Small intestine (tissue), 16 donors: ENCODE measurements at places on chromosomes 6 and 20. TPM values are rescaled to one million over a fixed set of nuclear protein-coding genes. Genes with fewer than 3 reads are reported as not detected.

- no peaks in the 10 kb centered on the region for H3K36me3 ChIP-seq
- H3K27me3 ChIP-seq = no peaks in the 10 kb centered on the region
- DNase-seq = peak; percentile 56
- no peak overlapping the region for H3K27ac ChIP-seq
- no peak overlapping the region for H3K4me3 ChIP-seq
- H3K4me1 ChIP-seq = no peaks in the 10 kb centered on the region
Measured at GRCh38 chr6:37765182-37765775, 54.2 kb upstream of the ZFAND3 start.

DNA sequence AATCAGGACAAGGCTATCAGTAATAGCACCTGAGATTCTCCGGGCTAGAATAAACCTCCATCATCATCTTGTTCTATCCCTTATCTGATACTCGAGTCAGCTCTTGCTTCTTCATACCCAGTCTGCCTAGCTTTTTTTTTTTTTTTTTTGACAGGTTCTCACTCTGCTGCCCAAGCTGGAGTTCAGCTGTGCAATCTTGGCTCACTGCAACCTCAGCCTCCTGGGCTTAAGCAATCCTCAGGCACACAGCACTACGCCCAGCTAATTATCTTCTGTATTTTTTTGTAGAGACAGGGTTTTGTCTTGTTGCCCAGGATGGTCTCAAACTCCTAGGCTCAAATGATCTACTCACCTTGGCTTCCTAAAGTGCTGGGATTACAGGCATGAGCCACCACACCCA, 19.5 kb downstream of the SRSF6 start:
- no peak overlapping the region for H3K27ac ChIP-seq
- H3K4me3 ChIP-seq = no peak overlapping the region
- H3K4me1 ChIP-seq = peaks cover 2% of the 10 kb centered on the region

Gene ZBTB2
- polyA plus RNA-seq = 8.7 TPM

Gene TMEM74B
- polyA plus RNA-seq = 10.5 TPM

Gene FAM209B
- polyA plus RNA-seq = 1.9 TPM

Gene RUNX2
- polyA plus RNA-seq = under 0.01 TPM

Gene FAXC
- not detected for polyA plus RNA-seq
